Renal cortex interstitium (tissue), 15 donors: ENCODE measurements at places on chromosomes 5 and 9.

DNA sequence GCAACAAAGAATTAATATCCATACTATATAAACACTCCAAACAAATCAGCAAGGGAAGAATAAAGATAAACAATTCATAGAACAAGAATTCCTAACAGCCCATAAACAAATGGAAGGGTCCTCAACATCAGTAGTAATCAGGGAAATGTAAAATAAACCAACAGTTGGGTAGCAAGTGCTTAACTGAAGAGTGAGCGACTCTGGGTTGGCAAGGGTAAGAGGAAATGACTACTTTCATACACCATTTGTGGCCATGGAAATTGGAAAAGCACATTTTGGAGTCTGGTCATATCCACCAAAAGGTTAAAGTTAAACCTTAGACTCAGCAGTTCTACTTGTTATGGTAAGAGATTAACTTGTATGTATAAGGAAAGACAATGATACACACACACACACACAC, 17.4 kb upstream of the RORB start:
- DNase-seq: no peak

DNA sequence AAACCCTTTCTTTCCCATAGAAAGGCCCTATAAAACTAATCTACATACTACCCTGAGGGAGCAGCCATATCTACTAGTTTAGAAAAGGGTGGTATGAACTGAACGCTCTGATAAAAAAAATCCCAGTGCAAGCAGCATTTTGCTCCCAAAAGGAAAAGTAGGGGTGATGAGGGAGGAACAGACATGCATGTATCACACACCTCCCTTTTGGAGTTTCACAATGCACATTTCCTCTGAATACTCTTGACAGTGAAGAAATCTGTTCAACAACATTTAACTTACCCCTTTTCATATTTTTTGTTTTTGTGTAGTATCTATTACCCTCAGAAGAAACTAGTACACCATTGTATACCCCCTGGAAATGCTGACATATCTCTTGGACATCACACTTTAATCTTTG, 411.4 kb downstream of the MAT2B start:
- no peak for DNase-seq

- no peak for DNase-seq
Observed at GRCh38 chr5:81181576-81182316, 51.4 kb upstream of the CKMT2 start.

DNA sequence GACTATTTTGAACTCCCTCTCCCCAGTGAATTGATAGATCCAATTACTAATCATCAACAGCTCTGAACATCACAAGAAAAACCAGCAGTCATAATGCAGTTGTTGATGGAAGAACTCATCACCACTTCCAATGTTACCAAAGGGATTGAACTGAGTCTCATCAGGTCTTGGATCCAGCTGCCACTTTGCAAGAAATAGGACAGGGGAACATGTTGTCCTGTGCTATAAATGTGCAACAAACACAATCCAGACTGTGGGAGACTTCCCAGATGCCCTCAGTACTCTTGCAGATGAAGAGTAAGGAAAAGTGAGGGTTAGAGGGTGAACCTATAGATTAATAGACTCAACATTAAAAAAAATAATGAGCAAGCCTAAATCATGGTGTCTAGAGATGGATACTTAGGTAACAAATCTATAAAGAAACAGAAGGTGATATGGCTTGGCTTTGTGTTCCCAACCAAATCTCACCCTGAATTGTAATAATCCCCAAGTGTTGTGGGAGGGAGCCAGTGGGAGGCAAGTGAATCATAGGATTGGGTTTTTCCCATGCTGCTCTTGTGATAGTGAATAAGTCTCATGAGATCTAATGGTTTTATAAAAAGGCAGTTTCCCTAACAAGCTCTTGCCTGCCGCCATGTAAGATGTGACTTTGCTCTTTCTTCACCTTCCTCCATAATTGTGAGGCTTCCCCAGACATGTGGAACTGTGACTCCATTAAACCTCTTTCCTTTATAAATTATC, 63.4 kb upstream of the PAPPA start:
- DNase-seq: no peak

GRCh38 chr5:173327084-173327947, 898 bp downstream of the STC2 start:
- no peak for DNase-seq

GRCh38 chr5:80925931-80926330, 34.2 kb upstream of the RASGRF2 start:
- DNase-seq: no peak

DNA sequence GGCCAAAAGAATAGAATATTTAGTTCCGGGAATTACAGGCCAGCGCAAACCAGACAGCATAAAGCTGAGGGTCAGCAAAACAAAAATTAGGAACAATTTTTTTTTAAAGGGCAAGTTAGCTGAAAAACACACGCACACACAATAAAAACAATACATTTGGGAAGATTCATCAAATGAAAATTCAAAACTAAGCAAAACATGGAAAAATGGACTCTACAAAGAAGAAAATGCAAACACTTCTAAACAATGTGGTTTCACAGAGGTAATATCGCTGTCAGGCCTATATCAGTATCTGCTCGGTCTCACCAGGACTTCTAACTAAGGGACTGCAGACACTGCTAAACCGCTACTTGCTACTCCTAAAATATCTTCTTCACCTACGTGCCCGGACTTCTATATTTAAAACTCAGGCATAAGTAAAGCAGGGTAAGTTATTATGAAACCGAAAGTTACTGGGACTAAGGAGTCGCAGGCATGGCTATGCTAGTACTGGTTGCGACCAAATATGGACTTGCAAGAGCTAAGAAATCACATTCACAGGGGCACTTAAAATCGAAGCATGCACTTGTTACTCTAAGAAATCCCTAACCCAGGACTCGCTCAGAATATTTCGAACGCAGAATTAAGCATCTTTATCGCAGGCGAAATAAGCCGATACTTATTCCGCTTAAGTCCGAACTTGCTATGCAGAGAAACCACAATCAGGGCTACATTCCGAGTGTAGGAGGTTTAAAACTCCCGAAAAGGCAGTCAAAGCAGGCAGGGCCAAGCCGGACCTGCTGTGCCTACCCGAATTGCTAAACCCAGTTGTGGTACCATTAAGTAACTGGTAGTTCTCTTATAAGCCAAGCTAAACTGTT, 2.3 kb downstream of the ANXA2R start:
- no peak for DNase-seq

- DNase-seq: no peak
Observed at GRCh38 chr9:80074439-80074838, 502.7 kb downstream of the TLE4 start.

GRCh38 chr5:55868846-55869245, 17.7 kb downstream of the IL31RA start:
- no peak for DNase-seq

DNA sequence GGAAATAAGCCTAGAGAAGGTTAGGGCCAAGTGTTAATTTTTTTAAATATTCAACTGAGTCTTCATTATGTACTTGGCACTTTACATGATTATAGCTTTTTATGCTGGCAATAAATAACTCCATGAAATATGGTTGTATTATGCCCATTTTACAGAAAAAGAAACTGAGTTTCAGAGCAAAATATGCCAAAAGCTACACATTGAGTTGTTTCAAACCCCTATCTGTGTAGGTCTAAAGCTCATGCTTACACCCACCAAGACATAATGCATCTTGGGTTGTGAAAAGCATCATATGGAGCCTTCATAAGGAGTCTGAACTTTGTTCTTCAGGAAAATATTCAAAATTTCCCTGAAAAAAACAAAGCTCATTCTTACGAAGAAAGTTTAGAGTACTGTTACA, 14.6 kb downstream of the TTLL11 start:
- no peak for DNase-seq

DNA sequence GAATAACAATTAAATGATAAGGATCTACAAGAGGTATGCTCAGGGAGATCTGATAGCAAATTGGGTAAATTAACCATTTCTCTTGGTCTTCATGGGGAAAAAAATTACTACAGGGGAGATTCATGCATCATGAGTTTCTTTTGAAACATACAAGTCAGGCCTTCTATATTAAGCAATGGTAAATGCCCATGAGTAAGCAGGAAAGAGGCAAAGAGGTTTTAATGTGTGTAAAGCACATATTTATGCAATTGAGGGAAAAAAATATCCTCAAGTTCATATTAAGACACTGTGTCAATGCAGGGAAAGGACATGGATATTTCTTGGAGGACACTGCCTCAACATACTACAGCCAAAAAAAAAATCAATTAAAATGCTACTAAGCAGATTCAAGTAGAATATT, 73.4 kb upstream of the NR4A3 start:
- no peak for DNase-seq

DNA sequence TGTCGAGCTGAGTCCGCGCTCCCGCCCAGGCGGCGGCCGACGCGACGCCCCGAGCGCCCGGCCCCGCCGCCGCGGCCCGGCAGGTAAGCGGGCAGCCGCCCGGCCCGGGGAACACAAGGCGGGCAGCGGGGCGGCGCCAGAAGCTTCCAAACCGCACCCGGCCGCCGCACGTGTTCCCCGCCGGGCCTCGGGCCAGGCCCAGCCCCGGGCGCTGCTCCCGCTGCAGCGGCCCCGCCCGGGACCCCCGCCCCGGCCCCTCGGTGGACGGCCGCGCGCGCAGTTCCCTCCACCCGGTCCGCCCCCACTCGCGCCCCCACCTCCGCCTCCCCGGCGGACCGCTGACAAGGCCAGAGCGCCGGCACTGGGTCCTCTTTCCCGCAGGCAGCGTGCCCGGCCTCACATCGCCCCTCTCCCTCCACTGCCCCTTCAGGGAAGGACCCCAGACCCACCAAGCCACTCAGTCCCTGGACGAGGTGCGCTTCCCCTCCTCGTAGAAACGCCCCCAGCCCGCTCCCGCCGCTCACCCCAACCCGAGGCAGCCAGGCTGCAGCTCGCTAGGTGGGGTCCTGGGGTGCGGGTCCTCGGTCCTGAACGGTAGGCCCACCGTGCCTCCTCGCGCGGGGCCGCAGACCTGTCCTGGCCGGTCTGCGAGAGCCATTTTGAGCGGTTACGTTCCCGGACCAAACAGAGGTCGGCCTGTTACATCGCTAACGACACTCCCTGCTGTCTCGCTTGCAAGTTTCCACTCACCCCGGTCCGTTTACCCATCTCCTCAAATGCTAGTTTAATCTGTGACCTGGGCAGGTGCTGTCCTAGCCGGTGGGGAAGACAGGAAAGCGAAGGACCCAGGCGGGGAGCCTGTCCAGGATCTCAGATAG, 475 bp downstream of the WDR5 start:
- no peak for DNase-seq

DNA sequence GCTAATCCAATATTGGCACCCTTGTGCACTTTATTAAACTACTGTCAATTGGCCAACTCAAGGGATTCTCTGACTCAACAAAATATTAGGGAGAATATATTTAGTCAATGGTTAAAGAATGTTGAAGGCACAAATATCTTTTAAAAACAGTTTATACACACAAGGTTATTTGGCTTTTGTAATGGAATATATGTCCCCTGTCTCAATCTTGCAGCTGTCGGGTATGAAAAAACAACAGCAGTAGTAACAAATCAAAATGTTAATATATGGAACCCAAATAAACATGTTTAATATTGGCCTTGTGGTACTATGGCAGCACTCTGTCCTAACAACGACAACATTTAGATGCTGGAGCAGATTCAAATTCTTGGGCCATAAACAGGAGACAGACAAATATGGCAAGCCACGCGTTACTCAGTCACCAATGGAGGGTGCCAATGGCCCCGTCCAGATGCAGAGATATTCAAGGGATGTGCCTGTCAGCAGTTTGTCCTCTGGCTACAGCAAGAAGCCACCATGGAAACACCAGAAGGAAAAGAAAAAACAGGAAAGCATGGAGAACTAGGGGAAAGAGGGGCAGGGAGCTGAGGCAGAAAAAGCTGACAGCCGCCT, 342.0 kb downstream of the NDUFS4 start:
- DNase-seq: no peak

DNA sequence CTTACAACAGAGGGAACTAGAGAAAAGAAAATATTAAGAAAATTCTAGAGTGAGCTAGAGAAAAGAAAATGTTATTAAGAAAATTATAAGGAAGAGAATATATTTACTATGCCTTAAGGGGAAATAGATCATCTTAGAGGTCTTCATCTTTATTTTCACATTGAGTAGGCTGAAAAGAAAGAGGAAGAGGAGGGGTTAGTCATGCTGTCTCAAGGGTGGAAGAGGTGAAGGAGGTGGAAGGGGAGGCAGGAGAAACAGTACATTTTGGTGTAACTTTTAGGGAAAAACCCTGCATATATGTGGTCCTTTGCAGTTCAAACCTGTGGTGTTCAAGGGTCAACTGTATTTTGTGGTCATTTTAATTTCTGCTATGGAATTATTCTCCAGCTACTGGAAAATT, 46.6 kb downstream of the PPIP5K2 start:
- DNase-seq: no peak
